SK-MEL-5 (cell line): ENCODE measurements at places on chromosomes 6 and 20.

GRCh38 chr6:15305496-15305895 is 59.6 kb downstream of the JARID2 start:
- no peak for DNase-seq

- peak; percentile 90 for DNase-seq
These were observed 93.3 kb upstream of the RNF24 start for GRCh38 chr20:4108495-4109306.

GRCh38 chr6:131519670-131520436 is 53.2 kb upstream of the ARG1 start:
- DNase-seq: peak; percentile 72

DNA sequence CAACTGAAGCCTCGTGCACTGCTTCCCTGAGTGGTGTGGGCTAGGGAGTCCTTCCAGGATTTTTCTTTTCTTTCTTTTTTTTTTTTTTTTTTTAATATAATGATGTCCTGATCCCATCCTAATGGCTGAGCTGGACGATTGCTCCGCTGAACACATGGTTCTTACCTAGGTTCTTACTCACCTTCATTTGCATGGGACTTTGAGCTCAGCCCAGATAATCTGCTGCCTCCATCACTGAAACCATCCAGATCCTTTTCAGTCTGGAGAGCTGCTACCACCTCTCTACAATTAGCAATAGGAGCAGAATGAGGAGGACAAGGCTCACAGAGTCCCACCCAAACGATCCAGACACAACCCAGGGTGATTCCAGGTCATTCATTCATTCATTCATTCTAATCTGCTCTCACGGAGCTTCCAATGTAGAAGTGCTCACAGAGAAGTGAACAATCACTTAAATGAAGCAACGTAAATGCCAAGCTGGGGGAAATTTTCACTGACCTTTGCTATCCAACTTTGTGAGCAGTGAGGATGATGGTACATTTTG is 246.3 kb upstream of the RREB1 start:
- DNase-seq: no peak

DNA sequence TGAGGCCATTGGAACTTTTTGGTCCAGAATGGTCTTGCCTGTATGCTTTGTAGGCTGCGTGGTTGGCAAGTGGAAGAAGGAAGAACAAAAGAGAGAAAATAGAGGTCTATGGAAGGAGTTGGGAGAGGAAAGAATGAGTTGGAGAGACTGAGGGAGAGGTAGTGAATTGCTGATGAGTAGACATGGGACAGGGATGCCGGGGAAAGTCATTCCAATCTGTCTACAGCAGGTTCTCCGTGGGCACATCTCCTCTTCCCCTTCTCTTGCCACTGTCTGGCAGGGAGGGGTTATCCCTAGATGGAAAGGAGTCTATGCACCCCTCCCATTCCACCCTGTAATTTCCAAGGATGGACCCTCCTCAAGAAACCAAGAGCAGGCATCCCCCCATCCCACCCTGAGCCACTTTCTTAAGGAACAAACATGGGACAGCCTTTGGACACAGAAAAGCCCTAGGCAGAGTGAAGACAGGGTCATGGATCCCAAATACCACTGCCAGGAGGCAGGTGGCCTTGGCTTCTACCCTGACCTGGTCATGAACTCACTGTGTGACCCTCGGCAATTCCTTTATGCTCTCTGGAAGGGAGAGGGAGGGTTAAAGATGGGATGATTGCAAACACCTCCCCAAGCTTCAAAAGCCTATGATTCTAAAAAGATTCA is 196.9 kb downstream of the LRFN2 start:
- no peak for DNase-seq

- no peak for DNase-seq
These were observed 37.4 kb upstream of the BCAS1 start for GRCh38 chr20:54107600-54108325.

- no peak for DNase-seq
These were observed 4.9 kb downstream of the SLC17A9 start for GRCh38 chr20:62957136-62958117.

GRCh38 chr6:152975204-152975915 is 7.5 kb downstream of the FBXO5 start:
- no peak for DNase-seq

DNA sequence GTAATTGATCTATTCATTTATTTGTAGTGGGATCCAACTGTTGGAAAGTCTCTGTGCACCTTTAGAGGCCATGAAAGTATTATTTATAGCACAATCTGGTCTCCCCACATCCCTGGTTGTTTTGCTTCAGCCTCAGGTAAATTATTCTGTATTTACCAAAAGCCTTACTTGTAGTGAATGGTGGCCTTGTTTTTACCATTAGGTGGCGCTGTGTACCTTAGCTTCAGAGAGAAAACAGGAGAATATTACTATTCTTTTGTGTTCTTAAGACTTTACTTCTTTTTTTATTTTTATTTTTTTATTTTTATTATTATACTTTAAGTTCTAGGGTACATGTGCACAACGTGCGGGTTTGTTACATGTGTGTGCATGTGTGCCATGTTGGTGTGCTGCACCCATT is 23.7 kb downstream of the PEX7 start:
- peak; percentile 52 for DNase-seq

DNA sequence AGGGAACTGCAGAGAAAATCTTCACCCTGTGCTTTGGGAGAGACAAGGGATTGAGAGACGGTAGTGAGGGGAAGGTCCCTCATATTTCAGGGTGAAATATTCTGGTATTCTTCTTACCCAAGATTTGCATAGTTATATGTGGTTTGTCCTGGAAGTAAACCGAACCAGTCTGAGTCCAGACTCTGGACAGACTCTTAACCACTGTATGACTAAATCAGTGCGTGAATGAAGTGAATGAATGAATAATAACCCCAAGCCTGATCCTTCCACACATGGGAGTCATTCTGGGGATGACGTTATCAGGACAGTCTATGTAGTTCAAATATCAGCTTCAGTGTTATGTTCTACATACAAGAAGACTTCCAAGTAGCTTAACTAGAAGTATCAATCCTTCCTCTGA is 690.7 kb downstream of the KIF16B start:
- no peak for DNase-seq

DNA sequence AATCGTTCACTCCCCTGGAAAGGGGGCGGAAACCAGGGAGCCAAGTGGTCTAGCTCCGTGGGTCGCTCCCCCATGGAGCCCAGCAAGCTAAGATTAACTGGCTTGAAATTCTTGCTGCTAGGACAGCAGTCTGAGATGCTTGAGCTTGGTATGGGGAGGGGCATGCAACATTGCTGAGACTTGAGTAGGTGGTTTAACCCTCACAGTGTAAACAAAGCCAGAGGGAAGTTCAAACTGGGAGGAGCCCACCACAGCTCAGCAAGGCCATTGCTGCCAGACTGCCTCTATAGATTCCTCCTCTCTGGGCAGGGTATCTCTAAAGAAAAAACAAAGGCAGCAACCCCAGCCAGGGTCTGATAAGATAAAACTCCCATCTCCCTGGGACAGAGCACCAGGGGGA is 43.2 kb downstream of the COL21A1 start:
- DNase-seq: no peak

GRCh38 chr6:119184008-119184648 is 105.7 kb upstream of the FAM184A start:
- no peak for DNase-seq

DNA sequence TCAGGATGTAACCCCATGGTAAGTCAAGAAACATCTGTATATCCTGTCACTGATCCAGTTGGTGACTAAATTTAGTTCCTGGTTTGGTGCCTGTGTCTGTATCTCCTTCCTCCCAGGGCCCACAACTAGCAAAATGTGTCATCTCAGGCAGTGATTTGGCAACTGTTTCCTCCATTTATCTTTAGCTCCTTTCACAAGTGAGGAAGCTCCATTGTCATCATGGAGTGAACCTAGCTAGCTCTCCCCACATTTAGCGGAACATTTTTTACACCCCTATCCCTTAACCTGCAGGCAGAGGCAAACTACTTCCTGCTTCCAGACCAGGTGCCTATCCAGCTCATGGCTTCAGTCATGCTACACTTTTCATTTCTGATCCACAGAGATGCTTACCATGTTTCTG is 99.5 kb downstream of the IPCEF1 start:
- no peak for DNase-seq

- DNase-seq: no peak
These were observed 111.6 kb upstream of the UST start for GRCh38 chr6:148635070-148635743.

DNA sequence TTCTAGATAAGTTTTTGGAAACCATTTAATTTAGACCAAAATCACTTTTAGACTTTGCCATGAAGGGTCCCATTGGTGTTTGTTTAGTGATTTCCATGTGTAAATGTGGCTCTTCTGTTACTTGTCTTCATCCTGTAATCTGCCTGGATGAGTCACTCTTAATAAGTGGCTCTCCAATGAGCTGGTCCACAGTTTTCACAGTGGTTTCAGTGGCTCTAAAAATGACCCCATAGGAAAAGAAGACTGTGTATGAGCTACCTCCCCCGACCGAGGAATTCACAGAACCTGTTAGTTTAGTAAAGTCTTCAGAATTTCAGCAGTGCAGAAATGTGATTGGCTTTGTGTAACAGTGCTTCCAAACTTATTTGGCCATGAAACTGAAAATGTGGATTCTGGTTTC is 492.0 kb upstream of the MARCKS start:
- DNase-seq: peak; percentile 4

DNA sequence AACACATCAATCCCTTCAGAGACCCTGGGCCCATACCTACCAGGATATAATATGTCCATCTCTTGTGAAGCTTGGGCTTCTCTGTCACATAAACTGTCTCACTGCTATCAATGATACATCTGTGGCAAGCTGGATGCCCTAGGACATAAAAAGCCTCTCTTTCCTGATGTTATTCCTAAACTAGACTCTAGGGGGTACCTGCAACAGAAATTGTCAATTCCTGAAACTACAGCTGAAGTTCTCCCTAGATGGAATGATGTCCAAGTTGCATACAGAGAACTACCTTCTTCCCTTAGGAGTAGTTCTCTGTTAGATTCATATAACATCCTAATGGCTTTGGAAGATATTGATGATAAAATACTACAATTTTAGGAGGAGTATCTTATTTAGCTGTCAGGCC is 35.8 kb downstream of the TBX18 start:
- peak; percentile 71 for DNase-seq

DNA sequence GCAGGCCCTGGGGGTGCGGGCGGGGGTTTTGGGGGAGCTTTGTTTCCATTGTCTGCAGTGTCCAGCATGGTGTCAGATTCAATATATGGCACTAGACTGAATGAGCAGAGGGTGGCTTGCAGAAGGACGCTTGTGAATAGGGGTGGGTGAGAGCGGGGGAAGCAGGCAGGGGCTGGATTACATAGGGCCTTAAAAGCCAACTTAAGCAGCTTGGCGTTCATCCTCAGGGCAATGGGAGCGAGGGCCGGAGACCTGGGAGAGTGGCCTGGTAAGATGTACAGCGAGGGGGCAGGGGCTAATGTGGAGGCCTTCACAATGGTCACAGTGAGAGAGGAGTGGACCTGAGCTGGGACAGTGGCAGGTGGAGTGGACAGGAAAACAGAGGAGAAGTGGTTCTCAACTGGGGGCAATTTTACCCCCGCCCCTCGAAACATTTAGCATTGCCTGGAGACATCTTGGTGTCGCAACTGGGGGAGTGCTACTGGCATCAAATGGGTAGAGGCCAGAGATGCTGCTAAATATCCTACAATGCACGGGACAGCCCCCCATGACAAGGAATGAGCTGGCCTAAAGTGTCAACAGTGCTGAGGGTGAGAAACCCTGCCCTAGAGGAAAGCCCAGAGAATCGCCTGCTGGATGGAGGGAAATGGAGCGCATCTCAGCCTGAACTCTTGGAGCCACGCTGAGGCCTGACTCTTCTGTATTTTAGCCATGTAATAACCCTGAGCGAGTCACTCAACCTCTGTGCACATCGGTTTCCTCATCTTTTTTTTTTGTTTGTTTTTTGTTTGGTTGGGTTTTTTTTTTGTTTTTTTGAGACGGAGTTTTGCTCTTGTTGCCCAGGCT is 15.1 kb upstream of the BAK1 start:
- DNase-seq: no peak

DNA sequence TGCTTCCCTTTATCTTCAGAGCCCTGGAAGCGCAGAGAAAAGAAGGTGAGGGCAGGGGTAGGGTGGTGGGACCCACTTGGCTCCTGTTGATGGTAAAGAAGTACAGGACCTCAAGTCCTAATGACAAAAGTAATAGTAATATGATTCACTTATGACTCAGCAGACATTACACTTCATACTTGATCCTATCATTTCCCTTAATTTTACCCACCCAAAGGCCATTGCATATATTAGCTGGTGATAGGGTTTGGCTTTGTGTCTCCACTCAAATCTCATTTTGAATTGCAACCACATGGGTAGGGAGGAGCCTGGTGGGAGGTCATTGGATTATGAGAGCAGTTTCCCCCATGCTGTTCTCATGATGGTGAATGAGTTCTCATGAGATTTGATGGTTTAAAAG is 880.7 kb downstream of the KIF16B start:
- no peak for DNase-seq

DNA sequence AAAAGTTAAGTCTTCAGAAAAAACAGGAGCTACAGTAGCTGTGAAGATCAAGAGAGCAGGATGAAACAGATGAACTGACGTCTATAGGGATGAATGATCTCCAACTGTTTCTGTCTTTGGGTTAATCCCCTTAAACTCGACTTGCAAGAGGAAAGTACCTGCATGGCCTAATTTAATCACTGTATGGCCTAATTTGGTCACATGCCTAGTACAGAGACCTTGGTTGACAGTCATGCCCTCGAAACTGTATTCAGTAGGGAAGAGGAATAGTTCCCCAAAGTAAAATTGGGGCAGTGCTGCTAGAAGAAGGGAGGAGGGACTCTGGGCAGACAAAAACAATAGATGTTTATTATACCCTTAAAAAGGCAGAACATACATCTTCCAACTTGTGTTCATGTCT is 10.0 kb upstream of the SMAP1 start:
- no peak for DNase-seq

DNA sequence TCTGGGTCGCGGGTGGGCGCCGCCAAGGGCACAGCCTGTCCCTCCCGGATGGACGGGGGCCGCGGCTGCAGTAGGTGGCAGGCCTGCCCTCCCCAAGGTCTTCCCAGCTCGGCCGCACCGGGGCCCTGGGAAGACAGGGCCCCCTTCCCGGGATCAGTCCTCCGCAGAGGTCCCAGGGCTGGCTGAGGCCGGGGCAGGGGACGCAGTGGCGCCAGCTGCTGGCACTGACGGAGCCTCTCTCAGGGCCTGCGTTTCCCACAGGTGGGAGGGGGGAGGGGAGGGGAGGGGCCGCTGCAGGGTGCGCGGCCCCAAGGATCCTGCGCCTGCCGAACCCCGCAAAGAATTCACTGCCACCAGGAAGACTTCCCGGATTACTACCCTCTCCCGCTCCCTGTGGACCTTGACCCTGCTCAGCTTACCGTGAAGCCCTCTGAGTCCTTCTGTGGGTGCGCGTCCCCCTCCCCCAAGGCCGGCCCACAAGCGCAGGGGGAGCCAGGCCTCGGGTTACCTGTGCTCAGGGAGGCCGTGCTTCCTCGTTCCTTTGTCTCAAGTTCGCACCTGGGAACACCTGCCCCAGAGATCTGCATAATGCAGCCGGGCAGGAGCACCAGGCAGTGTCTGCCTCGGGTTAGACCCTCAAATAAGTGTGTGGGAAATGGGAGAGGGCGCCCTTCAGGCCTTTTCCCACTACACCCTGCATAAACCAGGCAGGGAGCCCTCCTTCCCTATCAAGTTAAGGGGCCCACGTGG is 5.1 kb downstream of the LZTS3 start:
- DNase-seq: no peak

GRCh38 chr20:7195704-7196103 is 428.2 kb downstream of the BMP2 start:
- peak; percentile 13 for DNase-seq

- DNase-seq: no peak
These were observed 456.9 kb upstream of the ID4 start for GRCh38 chr6:19380293-19380692.
